DND-41 (cell line): ENCODE measurements at places on chromosomes 13 and 19.

GRCh38 chr13:87280139-87280538, 391.0 kb upstream of the SLITRK5 start:
- no peaks in the 10 kb centered on the region for H3K36me3 ChIP-seq
- H3K27ac ChIP-seq, result no peak overlapping the region
- no peaks in the 10 kb centered on the region for H3K4me1 ChIP-seq
- no peak for DNase-seq
- H3K4me3 ChIP-seq, result no peak overlapping the region

- H3K27ac ChIP-seq, result no peak overlapping the region
- H3K36me3 ChIP-seq, result peaks cover 42% of the 10 kb centered on the region
- no peak overlapping the region for H3K4me3 ChIP-seq
- DNase-seq, result peak; percentile 39
- H3K4me1 ChIP-seq, result no peaks in the 10 kb centered on the region
Observed at GRCh38 chr19:10389863-10390262, 9.5 kb upstream of the TYK2 start.

DNA sequence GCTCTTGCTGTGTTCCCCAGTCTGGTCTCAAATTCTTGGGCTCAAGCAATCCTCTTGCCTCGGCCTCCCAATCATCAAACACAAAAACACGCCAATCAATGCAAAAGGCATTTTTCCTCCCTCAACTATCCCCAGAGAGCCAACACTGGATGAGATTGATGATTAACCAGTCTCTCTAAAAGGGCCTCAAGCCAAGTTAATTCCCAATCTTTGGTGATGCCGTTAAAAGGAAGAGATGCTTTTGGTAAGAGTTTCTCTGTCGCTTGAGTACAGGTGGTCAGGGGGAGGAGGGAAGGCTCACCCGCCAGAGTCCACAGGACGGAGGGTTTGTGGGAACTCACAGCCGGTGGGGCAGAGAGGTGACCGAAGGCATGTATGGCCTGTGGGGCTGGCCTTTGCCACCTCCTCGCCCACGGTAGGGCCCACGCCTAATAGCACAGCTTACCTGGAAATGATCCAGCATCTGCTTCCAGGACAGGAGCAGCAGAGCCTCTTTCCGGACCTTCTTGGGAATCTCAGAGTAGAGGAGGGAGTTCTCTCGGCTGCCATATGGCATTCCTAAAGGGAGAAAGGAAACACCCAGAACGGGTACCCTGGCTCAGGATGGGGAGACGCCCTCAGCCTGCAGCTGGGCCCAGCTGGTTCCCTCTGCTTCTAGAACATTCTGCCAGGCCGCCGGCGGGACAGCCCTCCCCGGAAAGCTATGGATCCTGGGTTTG, 18.1 kb downstream of the DPP9 start:
- no peak overlapping the region for H3K27ac ChIP-seq
- H3K4me1 ChIP-seq, result no peaks in the 10 kb centered on the region
- no peaks in the 10 kb centered on the region for H3K27me3 ChIP-seq

DNA sequence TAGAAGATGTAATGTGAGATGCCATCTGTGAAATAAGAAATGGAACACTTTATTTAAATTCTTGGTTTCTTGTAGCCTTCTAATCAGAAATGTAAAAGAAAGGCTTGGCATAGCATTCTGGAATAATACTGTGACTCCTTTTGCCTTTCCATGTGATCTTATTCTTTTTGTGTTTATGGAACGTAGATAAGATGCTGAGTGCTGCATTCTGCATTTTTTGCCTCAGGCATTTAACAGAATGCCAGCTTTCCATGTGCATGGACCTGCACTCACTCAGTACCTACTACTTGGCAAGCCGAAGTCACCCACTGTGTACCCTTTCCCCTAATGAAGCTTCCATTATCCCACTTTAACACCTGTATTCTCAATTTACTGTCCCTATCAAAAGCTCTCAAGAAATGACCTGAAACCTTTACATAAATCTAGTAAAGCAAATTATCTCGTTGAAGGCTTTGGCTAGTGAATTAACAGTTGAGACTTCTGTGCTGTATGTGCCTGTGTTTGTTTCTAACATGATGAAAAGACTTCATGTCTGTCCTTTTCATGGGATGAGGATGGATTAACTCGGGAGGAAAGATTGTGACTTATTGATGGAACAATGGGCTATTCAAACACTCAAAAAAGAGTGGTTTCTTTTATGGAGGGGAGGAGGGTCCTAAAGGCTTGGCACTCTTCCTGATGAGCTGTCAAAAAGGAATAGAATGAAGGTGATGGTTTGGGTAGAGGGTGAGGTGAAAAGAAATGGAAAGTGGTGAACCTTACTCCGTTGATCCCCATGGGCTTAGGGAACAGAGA, 44.7 kb upstream of the FRY start:
- no peaks in the 10 kb centered on the region for H3K27me3 ChIP-seq
- no peak overlapping the region for H3K4me3 ChIP-seq
- H3K4me1 ChIP-seq, result no peaks in the 10 kb centered on the region
- no peak overlapping the region for H3K27ac ChIP-seq
- no peak for DNase-seq
- H3K36me3 ChIP-seq, result no peaks in the 10 kb centered on the region

GRCh38 chr13:24640752-24641151, 39.5 kb upstream of the ATP12A start:
- H3K27ac ChIP-seq, result no peak overlapping the region
- no peak overlapping the region for H3K4me3 ChIP-seq

DNA sequence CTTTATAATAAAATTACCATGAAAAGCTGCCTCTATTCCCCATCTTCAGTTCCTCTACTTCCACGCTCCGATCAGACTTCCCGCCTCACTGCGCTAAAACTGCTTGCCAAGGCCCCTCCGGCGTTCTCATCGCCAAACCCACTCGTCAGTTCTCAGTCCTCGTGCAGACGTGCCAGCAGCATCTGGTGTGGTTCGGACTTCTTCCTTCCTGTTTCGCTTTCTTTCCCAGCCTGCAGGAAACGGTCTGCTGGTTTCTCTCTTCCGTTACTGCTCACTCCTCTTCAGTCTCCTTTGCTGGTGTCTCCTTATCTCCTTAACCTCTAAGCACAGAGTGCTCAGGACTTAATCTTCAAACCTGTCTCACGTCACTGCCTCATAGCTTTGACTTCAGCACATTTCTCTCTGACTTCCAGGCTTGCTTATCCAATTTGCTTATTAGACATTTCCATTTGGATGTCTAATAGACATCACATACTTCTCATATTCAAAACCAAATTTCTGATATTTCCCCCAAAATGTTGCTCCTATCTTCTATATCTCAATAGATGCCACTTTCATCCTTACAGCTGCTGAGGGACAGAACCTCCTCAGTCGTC, 40.3 kb downstream of the RCBTB2 start:
- H3K27ac ChIP-seq, result peak overlapping the region; percentile 88
- H3K4me1 ChIP-seq, result peaks cover 96% of the 10 kb centered on the region
- DNase-seq, result peak; percentile 94
- peaks cover 28% of the 10 kb centered on the region for H3K36me3 ChIP-seq
- no peaks in the 10 kb centered on the region for H3K27me3 ChIP-seq

DNA sequence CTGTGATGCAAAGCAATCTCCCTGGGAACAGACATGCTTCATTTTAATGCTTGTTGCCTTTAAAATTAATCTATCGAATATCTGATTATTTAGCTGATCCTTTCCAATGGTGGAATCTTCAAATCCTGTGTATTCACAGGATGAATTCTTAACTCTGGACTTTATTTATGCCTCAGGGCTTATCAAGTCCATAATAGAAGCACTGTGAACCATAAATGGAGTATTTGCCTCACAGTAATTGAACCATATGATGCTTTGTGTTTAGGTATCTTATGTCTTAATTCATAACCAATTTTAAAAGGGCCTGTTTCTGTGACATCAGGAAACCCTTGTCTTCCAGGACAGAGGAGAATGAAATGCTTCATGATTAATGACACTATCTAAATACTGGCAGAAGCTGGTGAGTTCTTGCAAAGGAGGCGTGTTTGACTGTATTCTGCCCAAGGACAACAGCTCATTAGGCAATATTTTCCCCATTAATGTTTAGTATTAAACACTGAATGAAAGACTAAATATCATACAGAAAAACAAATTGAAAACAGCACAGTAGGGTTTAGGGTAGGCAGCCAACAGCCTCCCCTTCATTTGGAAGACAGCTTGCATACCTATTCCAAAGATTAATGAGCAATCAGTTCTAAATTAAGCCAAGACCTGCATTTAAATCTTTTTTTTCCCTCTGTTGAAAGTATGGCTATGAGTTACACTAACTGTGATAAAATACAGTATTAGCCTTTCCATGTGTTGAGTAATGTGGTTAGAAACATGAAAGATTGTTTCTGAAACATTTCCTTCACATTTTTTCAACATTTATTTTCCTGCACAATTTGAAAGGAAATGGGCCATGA, 709.4 kb downstream of the PCDH9 start:
- H3K27me3 ChIP-seq, result no peaks in the 10 kb centered on the region
- no peak overlapping the region for H3K27ac ChIP-seq
- H3K4me1 ChIP-seq, result 0 out of 2 replicates have a peak, but pooled peaks cover 3% of the 10 kb centered on the region
- DNase-seq, result no peak
- no peak overlapping the region for H3K4me3 ChIP-seq

- no peak for DNase-seq
- no peaks in the 10 kb centered on the region for H3K4me1 ChIP-seq
- H3K36me3 ChIP-seq, result no peaks in the 10 kb centered on the region
- no peaks in the 10 kb centered on the region for H3K27me3 ChIP-seq
Observed at GRCh38 chr19:20273951-20274570, 107.0 kb downstream of the ZNF486 start.

GRCh38 chr13:46039411-46040182, 12.9 kb downstream of the ZC3H13 start:
- no peak overlapping the region for H3K4me3 ChIP-seq
- no peaks in the 10 kb centered on the region for H3K27me3 ChIP-seq
- DNase-seq, result no peak
- peaks cover 63% of the 10 kb centered on the region for H3K36me3 ChIP-seq
- no peaks in the 10 kb centered on the region; the same call in 1 of the 2 replicates for H3K4me1 ChIP-seq

GRCh38 chr13:68982961-68983619, 1124.5 kb upstream of the ATXN8OS start:
- no peak for DNase-seq
- H3K4me1 ChIP-seq, result no peaks in the 10 kb centered on the region
- H3K4me3 ChIP-seq, result no peak overlapping the region
- H3K36me3 ChIP-seq, result no peaks in the 10 kb centered on the region

DNA sequence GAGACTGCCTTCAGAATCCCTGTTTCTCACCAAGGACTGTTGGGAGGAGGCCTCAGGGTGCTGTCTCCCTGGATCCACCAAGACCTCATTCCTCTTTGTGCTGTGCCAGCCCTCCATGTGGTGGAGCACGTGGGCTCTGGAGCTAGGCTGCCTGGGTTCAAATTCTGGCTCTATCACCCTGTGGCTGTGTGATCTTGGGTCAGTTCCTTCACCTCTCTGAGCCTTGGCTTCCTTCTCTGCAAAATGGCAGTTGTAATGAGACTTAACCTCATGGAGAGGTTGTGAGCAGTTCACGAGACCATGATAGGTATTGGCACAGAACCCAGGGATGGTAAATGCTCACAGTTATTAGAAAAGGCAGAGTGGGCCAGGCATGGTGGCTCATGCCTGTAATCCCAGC, 6.4 kb downstream of the PNMA8C start:
- no peaks in the 10 kb centered on the region for H3K36me3 ChIP-seq
- H3K4me1 ChIP-seq, result no peaks in the 10 kb centered on the region
- no peak overlapping the region for H3K4me3 ChIP-seq
- DNase-seq, result no peak

GRCh38 chr13:111216166-111216960, 101.3 kb downstream of the ARHGEF7 start:
- peak overlapping the region; percentile 69 for H3K27ac ChIP-seq
- DNase-seq, result peak; percentile 65
- no peak overlapping the region for H3K4me3 ChIP-seq
- peaks cover 29% of the 10 kb centered on the region for H3K4me1 ChIP-seq
- no peaks in the 10 kb centered on the region for H3K27me3 ChIP-seq

DNA sequence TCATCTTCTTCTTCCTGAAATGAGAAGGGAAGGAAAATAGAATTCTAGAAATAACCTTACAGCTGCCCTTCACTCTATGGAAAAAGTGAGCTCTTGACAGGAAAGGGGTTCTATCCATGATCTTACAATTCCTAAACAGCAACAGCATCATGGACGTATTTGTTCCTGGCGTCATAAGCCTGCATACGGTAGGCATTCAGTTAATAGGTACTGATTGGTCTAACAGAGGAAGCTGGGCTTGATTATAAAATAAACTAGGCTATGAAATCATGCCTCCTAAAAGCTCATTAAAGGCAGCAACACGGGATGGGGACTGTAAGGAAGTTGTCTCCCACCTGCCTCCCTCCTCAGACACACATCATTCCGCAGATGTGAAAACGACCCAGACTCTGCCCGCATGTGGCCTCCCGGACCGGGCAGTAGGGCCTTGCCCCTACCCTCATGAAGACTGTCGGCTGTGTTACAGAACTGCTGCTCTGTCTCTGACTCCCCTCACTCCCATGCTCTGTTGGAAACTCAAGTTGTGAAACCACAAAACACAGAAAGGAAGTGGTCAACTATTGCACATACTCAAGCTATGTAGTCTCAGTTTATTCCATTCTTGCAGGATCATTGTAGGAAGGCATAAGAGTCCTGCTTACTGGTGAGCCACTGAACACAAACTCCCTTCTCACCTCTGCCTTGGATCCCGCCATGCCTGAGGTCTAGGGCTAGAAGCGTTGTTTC, 129.8 kb downstream of the DLEU7 start:
- peak overlapping the region; percentile 89 for H3K27ac ChIP-seq
- peak; percentile 82 for DNase-seq
- no peaks in the 10 kb centered on the region for H3K36me3 ChIP-seq
- H3K4me1 ChIP-seq, result peaks cover 54% of the 10 kb centered on the region
- no peaks in the 10 kb centered on the region for H3K27me3 ChIP-seq

- no peaks in the 10 kb centered on the region for H3K36me3 ChIP-seq
- no peak overlapping the region for H3K27ac ChIP-seq
- no peaks in the 10 kb centered on the region for H3K27me3 ChIP-seq
- no peaks in the 10 kb centered on the region for H3K4me1 ChIP-seq
- no peak overlapping the region for H3K4me3 ChIP-seq
- DNase-seq, result no peak
Observed at GRCh38 chr13:81987159-81987558, 1646.2 kb upstream of the SPRY2 start.

DNA sequence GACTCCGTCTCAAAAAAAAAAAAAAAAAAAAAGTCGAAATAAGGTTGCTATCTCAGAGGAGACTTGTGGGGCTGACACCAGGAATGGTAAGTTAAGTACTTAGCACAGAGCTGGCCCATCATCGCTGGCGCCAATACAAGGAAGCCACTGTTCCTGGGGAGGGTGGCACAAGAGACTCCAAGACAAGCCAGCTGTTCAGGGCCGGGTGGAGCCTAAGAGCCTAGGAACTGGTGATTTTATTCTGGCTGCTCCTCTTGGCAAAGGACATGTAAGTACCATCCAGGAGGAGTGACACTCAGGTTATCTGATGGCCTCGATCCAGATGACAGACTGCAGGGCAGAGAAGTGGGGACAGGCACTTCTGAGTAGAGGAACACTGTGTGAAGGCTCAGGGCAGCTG, 3.8 kb downstream of the ELOF1 start:
- no peak overlapping the region for H3K27ac ChIP-seq
- H3K27me3 ChIP-seq, result no peaks in the 10 kb centered on the region
- peaks cover 41% of the 10 kb centered on the region for H3K36me3 ChIP-seq
- H3K4me1 ChIP-seq, result peaks cover 24% of the 10 kb centered on the region
- no peak overlapping the region for H3K4me3 ChIP-seq

GRCh38 chr13:75647126-75647784, 11.1 kb downstream of the LMO7 start:
- no peak for DNase-seq
- no peaks in the 10 kb centered on the region for H3K36me3 ChIP-seq
- no peaks in the 10 kb centered on the region for H3K27me3 ChIP-seq
- H3K4me3 ChIP-seq, result no peak overlapping the region

- H3K4me3 ChIP-seq, result no peak overlapping the region
- no peaks in the 10 kb centered on the region for H3K4me1 ChIP-seq
- no peak for DNase-seq
- H3K27me3 ChIP-seq, result no peaks in the 10 kb centered on the region
Observed at GRCh38 chr19:33465834-33466233, 55.8 kb downstream of the PEPD start.
